Regular cardiac myocyte (primary cell): ENCODE measurements at places on chromosomes 4 and X. TPM values are rescaled to one million over a fixed set of nuclear protein-coding genes. Genes with fewer than 3 reads are reported as not detected.

The LRP2BP gene
- 0.58 and 0.85 TPM in 2 replicates for total RNA-seq

The VCX2 gene
- 0.19 TPM in 1 of 2 replicates, not detected in the other for total RNA-seq

The PARM1 gene
- 0.38 and 0.56 TPM in 2 replicates for total RNA-seq

The TCEAL6 gene
- total RNA-seq, result not detected in 2 replicates

The HSD17B13 gene
- total RNA-seq, result under 0.01 TPM in 1 of 2 replicates, not detected in the other

The RNF212 gene
- total RNA-seq, result 0.77 and 1.7 TPM in 2 replicates

The RTL3 gene
- total RNA-seq, result 0.19 and 0.28 TPM in 2 replicates

The CLDN22 gene
- not detected in 2 replicates for total RNA-seq

The VEGFD gene
- 0.28 TPM in 1 of 2 replicates, not detected in the other for total RNA-seq

The RP2 gene
- total RNA-seq, result 15.5 and 23.4 TPM in 2 replicates

The ALB gene
- total RNA-seq, result not detected in 2 replicates

The ATP7A gene
- total RNA-seq, result 13.2 and 17.8 TPM in 2 replicates

The CCSER1 gene
- under 0.01 TPM in 1 of 2 replicates, not detected in the other for total RNA-seq

The ARAP2 gene
- 0.96 and 4.2 TPM in 2 replicates for total RNA-seq

The XAGE1A gene
- total RNA-seq, result not detected in 2 replicates

The NUP62CL gene
- not detected in 2 replicates for total RNA-seq
